ENCODE measurements at places on chromosomes 13 and 19.

DNA sequence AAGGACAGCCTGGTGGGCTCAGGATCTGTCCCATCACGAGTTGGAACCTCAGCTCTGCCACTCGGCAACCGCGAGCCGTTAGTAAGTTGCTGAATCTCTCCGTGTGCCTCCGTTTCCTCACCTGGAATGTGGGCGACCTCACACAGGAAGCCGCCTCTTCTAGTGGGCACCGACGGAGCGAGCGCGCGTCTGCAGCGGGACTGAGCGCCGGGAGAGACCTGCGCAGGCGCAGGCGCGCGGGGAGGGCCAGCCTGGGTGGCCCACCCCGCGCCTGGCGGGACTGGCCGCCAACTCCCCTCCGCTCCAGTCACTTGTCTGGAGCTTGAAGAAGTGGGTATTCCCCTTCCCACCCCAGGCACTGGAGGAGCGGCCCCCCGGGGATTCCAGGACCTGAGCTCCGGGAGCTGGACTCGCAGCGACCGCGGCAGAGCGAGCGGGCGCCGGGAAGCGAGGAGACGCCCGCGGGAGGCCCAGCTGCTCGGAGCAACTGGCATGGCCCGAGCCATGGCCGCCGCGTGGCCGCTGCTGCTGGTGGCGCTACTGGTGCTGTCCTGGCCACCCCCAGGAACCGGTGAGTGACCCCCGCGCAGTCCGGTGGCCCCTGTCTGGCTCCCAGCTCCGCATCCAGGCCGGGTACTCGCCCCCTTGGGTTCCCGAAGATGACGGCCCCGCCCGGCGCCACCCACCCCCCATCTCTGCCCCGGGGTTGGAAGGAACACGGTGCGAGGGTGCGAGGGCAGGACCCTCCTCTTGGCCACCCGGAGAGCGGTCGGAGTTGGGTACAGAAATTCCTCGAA, at the start of gene PVR:
Gene PVR, plus strand, starts transcription at position 306 of the 797 bp plus-strand sequence. Its CDS starts 187 bp downstream, at position 493.
- DNase-seq: no peak

- DNase-seq: no peak
These were observed 12.7 kb upstream of the SLC44A2 start for GRCh38 chr19:10612499-10613119.

DNA sequence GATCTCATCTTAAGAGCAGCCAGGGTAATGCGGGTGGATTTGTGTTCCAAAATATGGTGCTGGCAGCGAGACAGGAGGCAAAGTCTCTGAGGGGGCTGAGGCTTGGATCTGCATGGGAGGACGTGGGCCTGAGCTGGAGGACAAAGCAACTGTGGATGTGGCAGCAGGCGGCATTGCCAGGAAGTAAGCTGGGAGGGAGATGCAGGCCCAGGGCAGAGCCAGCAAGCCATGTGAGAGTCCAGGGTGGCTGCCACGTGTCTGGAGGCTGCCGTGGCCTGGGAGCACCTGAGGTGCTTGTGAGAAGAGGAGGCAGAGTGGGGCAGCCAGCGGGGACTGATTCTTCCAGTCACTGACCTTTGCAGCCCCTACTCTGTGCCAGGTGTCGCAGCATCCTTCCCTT, 52.0 kb downstream of the DPF1 start:
- DNase-seq: no peak

- no peak for DNase-seq
These were observed 12.4 kb upstream of the SIAH3 start for GRCh38 chr13:45863709-45864590.

DNA sequence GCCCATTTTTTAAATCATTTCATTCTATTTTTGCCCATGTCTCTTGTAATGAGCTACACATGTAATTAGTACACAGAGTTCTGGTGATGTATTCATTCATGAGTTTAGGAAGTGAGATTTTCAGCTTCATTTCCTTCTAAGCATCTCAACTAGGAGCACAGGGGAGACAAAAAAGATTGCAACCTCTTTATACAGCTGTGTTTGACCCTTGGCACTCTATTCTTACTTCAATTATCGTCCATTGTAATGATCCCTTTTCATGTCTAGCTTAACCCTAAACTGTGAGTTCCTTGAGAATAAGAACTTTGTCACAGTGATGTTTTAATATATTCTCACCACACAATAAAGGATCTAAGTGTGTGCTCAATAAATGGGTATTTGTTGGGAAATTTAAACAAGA, 67.1 kb downstream of the GPC6 start:
- DNase-seq: no peak

DNA sequence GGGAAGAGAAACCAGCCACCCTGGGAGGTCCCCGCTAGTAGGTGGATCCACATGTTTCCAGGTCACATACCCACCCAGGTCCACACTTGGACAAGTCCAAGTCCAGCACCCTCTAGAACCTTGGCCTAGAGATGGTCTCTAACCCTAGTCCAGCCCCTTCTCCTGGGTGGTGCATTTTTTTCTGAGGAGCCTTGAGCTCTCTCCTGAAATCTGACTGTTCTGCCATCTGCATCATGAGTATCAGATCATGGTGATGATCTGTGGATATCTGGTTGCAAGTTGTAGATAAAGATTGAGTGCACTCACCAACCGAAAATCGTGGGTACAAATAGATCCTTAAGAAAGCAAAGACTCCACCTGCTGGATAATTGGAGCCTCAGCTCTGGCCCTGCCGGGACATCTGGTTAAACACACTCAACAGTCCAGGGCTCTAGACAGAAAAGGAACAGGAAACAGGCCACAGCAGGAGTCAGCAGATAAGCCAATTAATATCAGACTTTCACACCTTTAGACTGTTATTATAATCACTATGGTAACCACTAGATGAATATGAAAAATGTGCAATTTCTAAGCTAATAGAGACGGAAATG, 41.1 kb downstream of the GPR12 start:
- DNase-seq: no peak

DNA sequence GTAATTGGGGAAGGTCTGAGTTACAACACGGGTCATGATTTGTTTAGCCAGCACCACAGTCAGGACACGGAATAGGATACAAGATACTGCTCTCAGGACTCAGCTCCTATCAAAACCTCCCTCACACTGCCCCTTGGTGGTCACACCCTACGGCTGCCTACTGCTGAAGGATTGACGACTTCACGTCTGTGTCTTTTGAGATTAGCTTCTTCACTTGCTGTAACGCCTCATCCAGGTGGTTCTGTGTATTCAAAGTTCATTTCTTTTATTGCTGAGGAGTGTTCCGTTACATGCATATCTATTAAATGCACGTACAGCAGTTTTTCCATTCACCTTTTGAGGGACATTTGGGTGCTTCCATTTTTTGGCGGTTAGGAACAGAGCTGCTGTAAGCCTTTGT, 46.3 kb downstream of the URI1 start:
- DNase-seq: no peak

- DNase-seq: no peak
These were observed 134.4 kb downstream of the EFNB2 start for GRCh38 chr13:106401081-106401480.

GRCh38 chr13:37526710-37527473, 71.7 kb downstream of the POSTN start:
- no peak for DNase-seq

GRCh38 chr13:78595495-78596398, 7.6 kb downstream of the POU4F1 start:
- peak; percentile 50 for DNase-seq

DNA sequence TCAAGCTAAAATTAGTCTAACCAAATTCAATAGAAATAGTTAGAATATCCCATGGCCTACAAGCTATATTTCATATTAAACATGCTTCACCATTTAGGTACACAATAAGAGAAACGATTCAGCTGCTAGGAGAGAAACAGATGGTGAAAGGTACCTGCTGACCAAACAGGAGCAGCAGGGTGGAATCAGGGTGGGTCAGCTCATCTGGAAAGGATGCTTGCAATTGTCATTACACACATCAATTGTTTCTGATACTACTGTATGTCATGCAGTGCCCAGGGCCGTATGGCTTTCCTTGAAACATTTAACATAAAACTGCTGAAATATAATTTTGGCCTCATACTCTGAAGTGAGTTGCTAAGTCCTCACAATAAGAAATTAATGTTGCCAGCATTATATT, 776.0 kb downstream of the DACH1 start:
- DNase-seq: no peak

DNA sequence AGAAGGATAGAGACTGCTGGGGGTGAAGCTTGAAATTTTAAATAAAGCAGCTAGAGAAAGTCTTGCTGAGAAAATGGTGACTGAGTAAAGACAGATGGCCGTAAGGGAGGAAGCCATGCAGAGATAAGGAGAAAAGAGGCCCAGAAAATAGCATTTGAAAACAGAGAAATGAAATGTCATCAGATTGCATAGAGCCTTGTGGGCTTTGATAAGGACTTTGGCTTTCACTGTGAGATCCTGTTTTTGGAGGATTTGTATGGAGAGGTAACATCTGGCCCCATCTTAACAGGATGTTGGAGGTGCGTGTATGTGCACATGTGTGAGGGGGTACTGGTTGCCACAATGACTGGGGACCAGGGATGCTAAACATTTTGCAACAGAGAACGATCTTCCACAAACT, 19.5 kb upstream of the ATP8A2 start:
- no peak for DNase-seq

DNA sequence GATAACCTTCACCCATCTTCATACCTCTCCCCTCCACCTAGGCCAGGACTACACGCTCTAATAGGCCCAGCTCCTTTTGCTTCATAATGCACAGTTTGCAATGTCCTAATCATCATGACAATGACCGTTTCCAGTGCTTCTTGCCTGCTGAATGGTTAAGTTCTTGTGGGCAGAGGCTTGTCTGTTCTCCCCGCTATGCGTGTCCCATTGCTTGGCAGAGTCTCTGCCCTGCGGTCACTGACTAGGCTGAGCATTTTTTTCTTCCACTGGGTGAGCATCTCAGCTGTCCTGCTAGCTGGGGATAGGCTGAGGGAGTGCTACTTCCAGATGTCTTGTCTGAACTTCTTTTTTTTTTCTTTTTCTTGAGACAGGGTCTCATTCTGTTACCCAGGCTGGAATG, 314.7 kb downstream of the UQCRFS1 start:
- no peak for DNase-seq

DNA sequence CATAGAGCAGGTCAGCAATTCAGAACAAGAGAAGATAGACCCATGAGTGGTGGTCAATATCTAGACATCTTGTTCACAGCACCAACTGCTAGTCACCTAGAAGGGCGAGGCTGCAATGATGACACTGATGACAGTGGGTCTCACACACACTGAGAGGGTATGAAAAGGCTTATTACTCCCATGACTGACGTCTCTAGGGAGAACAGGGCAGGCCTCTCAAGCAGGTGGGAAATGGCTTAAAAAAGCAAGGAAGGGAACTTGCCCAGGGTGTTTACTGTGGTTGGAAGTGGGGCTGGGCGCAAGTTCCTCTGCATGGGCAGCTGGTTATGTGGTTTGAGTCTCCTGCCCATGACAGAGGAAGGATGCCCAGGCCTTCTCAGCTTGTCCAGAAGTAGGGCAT, 33.8 kb downstream of the ZNF44 start:
- DNase-seq: no peak

DNA sequence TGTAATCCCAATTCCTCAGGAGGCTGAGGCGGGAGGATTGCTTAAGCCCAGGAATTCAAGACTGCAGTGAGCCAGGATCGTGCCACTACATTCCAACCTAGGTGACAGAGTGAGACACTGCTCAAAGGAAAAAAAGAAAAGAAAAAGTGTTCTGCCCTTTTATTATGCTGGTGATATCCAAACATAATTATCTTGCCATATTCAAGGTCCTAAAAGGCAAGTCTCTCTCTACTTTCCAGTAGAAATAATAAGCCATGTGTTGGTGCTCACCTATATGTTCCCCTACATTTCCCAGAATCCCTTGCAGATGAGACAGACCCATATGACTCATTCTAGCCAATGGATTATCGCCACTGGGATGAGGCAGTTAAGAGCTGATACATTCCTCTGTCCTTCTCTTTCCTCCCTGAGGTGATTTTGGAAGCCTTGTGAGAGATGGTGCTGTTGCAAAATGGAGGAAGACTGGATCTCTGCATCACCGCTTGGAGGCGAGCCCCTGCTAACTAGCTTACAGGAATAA, 58.3 kb upstream of the MRI1 start:
- no peak for DNase-seq

GRCh38 chr13:49140910-49141611, 79.1 kb upstream of the MLNR start:
- no peak for DNase-seq

GRCh38 chr19:44955505-44956439, 592 bp downstream of the CLPTM1 start:
- DNase-seq: no peak

GRCh38 chr13:89550938-89551337, 1796.5 kb upstream of the MIR17HG start:
- no peak for DNase-seq

DNA sequence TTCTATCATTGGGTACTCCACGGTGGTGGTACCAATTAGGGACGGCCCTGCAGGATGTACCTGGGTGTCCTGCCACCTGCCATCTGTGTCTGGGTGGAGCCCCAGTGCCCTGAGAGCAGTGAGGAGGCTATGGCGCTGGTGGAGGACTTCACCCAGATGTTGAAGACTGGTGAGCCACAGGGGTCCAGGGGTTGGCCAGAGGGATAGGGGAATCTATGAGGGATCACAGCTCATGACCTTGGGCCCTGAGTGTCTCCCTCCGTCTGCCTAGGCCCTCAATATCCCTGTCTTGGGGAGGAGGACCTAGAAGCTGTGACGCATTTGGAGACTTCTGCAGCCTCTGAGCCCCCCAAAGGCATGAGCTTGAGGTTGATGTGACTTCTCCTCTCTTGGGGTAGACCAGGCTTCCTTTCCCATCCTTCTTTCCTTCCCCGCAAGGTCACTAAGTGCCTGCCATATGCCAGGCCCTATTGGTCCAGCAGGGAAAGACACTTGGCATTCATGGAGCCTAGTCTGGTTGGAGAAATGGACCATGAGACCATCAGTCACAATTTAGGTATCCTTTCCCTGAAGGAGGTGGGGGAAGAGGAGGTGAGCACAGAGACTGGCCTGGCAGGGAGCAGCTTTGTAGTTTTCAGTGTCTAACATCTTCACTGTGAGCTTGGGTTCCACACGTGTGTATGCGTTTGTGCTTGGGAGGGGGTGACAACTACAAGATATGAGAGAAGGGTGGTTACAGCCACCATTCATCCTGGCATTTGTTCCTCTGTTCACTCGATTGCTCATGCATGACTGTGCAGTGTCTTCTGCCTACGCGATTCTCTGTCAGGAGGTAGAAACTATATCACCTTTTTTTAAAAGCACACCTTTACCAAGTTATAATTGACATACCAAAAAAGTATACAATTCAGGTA, 5.1 kb upstream of the MZF1 start:
- peak; percentile 46 for DNase-seq

DNA sequence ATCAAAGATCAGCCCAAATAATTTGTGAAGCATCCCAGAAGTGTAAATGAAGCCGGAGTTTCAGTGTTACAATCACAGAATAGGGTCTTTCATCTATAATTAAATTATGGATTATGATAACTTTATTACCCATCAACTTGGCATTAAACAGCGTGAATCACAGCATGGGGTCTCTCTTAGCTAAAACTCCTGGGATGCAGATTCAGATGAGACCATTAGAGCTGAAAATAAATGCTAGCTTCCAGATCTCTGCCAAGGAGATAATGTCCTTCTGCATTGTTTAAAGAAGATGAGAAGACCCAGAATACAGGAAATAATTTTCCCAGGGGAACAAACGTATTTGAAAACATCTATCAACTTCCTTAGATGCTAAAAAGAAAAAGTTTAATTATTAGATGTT, 546.0 kb upstream of the PCDH9 start:
- no peak for DNase-seq

Measured in B cell (primary cell).